Activated CD4-positive, alpha-beta memory T cell treated with anti-CD3 and anti-CD28 coated beads, Interleukin-2, amount 10 ng/mL, durations not matched to agents 7 days and 5 days (primary cell): ENCODE measurements at places on chromosomes 16 and 17. TPM values are rescaled to one million over a fixed set of nuclear protein-coding genes. Genes with fewer than 3 reads are reported as not detected.

The GPS1 gene
- total RNA-seq = 75.6 TPM

The ZG16 gene
- not detected for total RNA-seq

DNA sequence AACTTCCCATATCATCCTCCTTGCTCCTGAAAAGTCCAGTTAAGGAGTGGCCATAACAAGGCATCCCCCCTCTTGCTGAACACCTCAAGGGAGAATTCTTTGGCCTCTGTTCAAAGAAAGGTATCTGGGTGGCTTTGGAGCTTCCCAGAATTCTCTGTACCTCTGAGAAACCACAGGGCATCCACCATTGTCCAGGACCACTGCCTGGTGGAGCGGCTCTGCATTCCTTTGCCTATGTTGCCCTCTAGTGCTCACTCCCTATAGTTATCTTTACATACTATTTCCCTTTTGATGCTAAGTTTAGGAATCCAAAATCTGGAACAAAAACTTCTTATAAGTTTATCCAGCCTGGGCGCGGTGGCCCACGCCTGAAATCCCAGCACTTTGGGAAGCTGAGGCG is 30.3 kb downstream of the CHD9NB start:
- peaks cover 2% of the 10 kb centered on the region for H3K27me3 ChIP-seq
- H3K27ac ChIP-seq = no peak overlapping the region
- H3K36me3 ChIP-seq = no peaks in the 10 kb centered on the region
- no peak for DNase-seq
- H3K4me1 ChIP-seq = peaks cover 3% of the 10 kb centered on the region

GRCh38 chr16:88541831-88542616 is 28.2 kb upstream of the ZC3H18 start:
- H3K27me3 ChIP-seq = no peaks in the 10 kb centered on the region
- no peak overlapping the region for H3K27ac ChIP-seq
- H3K4me3 ChIP-seq = no peak overlapping the region
- DNase-seq = no peak
- peaks cover 7% of the 10 kb centered on the region for H3K36me3 ChIP-seq

- peaks cover 11% of the 10 kb centered on the region for H3K36me3 ChIP-seq
- no peak overlapping the region for H3K4me3 ChIP-seq
- no peak for DNase-seq
- H3K4me1 ChIP-seq = peaks cover 38% of the 10 kb centered on the region
- H3K27me3 ChIP-seq = peaks cover 5% of the 10 kb centered on the region
These were observed 3.6 kb downstream of the ZNRF1 start for GRCh38 chr16:75002474-75002873.

GRCh38 chr17:2580661-2581060 is 12.8 kb upstream of the PAFAH1B1 start:
- H3K36me3 ChIP-seq = no peaks in the 10 kb centered on the region
- no peak overlapping the region for H3K27ac ChIP-seq
- H3K4me3 ChIP-seq = no peak overlapping the region
- H3K27me3 ChIP-seq = peaks cover 10% of the 10 kb centered on the region
- DNase-seq = no peak
- H3K4me1 ChIP-seq = no peaks in the 10 kb centered on the region

DNA sequence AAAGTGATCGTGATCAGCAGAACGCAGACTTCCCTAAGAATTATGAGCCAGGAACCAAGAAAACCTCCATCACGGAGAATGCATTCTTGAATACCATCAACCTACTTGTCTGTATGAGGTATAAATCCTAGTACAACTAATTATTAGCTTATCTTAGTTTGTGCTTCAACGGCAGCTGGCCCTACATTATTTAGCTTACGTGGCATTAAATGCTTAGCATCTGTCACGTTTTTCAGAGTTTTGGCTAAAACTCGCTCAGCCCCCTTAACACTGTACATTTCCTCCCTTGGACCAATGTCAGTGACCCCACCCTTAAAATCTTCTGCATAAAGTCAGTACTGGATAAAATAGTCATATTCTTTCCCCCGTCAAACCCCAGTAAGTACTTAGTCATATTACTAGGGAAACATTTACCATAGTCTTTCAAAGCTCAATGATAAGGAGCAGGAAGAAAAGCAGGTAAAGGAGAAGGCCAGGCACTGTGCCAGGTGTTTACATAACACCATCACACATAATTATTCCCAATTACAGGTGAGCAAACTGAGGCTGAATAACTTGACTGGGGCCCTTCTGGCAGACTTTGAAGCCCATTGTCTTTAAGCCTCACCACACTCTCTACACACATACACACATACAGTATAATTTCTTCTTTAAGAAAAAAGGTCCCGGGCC is 16.6 kb upstream of the TXNDC11 start:
- H3K4me3 ChIP-seq = no peak overlapping the region
- no peak for DNase-seq
- H3K27me3 ChIP-seq = no peaks in the 10 kb centered on the region
- peaks cover 74% of the 10 kb centered on the region for H3K36me3 ChIP-seq
